AML-193 (cell line): ENCODE measurements at places on chromosomes 6 and 20.

GRCh38 chr6:162974685-162975084 is 246.9 kb downstream of the PACRG start:
- DNase-seq: no peak

- no peak for DNase-seq
These were observed 483.8 kb upstream of the EYS start for GRCh38 chr6:66190858-66191257.

DNA sequence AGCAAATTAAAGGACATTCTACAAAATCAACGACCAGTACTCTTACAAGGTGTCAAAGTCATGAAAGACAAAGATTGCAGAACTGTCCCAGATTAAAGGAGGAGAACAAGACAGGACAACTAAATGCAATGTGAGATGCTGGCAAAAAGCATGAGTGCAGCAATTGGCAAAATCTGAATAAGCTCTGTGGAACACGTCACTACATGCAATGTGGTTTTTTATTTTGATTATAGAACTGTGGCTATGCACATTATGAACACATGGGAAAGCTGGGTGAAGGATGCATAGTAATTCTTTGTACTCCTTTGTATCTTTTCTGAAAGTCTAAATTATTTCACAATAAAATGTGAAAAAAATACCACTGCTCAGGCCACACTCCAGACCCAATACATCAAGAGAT is 509.4 kb downstream of the KIF16B start:
- DNase-seq: no peak

DNA sequence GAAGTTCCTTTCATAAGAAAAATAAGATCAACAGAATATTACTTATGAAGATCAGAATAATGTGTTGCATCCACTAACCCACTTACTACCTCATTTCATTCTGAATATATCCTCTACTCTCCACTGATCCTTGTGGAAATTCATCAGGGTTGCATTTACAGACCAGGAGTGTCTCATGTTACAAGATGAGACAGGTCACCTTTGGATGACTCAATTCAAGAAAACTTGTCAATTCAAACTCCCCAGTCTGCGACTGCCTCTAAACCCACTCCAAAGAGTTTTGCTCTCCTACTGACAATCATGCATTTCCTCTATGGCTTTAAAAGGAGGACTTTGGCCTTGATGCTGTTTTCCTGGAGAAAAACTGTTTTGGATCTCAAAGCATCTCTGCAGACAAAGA is 68.4 kb downstream of the ID4 start:
- DNase-seq: no peak

DNA sequence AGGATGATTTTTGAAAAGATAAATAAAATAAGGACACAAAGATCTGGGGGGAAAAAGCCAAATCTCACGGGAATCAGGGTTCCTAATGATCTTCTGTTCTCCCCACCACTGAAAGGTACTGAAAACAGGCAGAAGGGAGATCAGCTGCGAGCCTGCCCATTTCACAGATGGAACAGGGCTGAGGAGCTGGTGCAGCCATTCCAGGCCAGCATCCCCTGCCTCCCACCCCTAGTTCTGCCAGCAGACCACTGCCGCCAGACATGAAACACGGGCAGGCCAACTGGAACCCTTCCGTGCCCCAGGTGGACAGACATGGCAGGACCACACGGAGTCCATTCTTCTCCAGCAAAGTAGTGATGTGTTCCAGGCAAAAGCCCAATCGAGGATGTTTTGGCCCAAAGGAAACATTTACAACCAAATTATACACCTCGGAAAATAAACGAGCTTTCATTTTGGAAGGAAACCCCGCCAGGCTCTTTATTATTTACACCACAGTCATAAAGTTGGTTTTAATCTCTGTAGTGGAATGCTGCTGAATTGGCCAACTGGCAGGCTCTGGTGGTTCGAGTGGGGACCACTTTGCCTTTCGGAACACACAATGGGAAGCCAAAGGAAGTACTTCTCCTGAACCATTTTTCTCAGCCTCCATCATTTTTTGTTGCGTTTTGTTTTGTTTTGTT is 28.2 kb downstream of the ISM1 start:
- no peak for DNase-seq

GRCh38 chr6:93218096-93218495 is 201.3 kb downstream of the EPHA7 start:
- DNase-seq: no peak

GRCh38 chr6:15508441-15508871 is 154.4 kb downstream of the DTNBP1 start:
- DNase-seq: no peak
